Stimulated activated CD4-positive, alpha-beta T cell treated with anti-CD3 and anti-CD28 coated beads, TNF-alpha, amount 100 ng/mL, for 24 hours (primary cell): ENCODE measurements at places on chromosomes 6 and 20.

DNA sequence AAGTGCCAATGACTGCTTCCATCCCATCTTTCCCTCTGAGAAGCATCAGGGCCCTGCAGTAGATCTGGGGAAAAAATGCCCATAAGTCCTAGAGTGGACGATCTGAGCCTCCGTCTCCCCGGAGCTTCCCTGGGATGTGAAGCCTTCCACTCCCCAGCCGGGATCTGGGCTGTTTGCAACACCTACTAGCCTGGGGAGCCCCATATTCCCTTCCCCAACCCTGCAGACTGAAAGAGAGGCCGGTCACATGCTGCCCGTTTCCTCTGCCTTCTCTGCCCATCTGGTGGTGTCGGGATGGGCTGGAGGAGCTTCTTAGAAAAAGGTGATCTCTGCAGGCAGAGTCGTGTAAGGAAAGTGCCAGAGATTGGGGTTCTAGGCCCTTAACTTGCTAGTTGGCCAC lies 1.1 kb downstream of the SNPH start:
- no peak for DNase-seq

- no peak for DNase-seq
Observed at GRCh38 chr20:50710492-50711063, 19.2 kb upstream of the RIPOR3 start.

DNA sequence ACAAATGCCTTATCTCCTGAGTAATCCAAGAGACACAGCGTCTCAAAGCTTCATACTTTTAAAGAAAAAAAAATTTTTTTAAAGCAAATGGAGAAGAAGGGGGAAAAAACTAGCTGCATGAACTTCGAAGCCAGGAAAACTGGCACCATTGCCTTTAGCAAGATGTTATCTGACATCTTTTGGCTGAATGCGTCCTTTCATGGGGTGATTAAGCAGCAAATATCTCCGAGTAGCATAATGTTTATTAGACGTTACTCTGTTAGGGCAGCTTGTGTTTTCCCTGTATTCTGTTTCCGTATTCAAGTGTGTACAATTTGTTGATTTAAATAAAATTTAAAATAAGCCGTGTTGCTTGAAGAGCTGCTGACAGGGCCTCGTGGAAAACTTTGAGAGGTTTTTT lies 76.5 kb upstream of the TSHZ2 start:
- no peak for DNase-seq

DNA sequence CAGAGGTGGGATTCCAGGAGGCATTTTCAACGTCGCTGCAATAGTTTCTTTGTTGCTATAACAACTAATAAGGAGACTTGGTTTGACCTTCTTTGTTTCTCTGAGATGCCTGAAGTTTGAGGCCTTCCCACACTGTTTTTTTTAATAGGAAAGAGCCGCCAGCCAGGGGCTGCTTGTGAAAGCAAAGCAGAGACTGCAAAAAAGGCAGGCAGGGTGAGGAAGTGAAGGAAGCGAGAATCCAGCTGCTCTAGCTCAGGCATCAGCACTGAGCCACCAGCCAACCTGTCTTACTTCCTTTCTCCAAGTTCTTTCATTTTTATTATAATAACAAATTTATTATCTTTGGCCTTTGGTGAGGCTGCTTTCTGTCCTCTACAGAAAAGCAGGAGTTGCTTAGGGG lies 179.1 kb downstream of the DOK5 start:
- no peak for DNase-seq
